Activated T-helper 1 cell treated with anti-CD3 and anti-CD28 coated beads, Interleukin-12 subunit alpha, Interleukin-12 subunit beta, Interleukin-2, Interleukin-4 antibody, amounts not matched to agents 30 ng/mL and 10 ng/mL and 1 ng/mL, durations not matched to agents 14 hours and 24 hours and 36 hours (primary cell): ENCODE measurements at places on chromosomes 1 and 21.

- no peak for DNase-seq
Observed at GRCh38 chr1:208000504-208000903, 89.6 kb upstream of the CD34 start.

DNA sequence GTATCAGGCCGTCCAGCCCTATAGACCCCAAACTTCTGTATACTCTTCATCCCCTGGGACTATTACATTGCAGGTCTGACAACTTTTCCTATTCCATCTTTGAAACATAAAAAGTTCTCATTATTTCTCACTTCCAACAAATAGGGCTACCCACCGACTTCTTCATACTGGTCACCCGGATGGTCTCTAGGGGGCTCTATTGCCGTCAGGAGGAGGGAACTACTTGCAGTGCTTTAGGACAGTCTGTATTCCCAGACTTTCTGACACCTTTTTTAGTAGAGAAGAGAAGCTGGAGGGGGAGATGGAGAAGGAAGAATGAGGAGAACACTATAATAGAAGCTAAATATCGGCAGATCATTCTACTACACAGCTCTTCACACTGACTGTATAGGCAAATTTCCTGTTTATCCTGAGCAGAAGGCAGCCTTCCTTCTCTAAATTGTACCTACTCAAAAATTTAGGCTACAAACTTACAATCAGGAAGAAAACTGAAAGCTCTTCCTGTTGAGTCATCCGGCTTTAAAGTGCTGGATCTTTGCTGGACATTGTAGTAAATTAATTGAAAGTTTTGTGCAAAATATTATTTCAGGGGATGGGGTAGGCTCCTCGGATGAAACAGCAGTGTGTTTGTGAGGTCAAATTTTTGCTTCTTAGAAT, 54.6 kb downstream of the CDC7 start:
- DNase-seq: no peak

- no peak for DNase-seq
Observed at GRCh38 chr1:101178341-101178687, 58.5 kb upstream of the S1PR1 start.

- no peak for DNase-seq
Observed at GRCh38 chr1:77350012-77350770, 68.4 kb downstream of the AK5 start.

DNA sequence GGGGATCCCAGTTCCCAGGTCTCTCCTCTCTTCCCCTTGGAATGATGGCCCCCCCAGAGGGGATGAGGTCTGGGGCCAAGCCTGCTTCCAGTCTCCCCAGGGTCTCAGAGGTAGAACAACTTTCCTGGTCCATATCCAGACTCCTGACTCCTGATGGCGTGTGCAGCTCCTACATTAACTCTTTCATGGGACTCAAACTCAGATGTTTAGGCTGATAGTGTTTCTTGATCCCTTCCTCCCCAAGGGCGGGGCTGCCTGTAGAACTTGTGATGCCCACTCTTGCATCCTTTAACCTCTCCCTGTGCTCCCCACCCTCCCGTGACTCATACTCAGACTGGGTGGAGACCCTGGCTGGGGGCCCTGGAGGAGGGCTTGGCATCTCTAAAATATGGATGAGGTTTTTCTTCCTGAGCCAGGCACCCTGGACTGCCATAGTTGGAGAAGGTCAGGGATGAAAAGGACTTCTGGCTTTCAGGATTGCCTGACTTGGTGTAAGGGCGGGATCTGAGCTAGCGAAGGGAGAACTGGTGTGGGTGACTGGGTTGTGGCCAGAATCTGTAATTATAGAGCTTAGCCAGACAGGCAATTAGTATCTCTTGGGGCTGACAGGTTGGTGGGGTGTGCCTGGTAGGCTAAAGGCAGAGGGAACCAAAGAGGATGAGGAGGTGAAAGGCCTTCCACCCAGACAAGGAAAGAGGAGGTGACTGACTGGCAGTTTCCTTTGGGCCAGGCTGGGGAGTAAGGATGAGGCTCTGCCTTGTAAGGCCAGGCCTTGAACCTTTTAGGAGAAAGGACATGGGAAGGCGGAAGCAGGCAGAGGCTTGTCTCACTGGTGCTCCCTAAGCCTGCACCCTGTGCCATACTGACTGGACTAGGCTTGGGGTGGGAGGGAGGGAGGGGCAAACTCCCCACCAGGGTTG, 1.5 kb downstream of the ATP8B2 start:
- DNase-seq: no peak

DNA sequence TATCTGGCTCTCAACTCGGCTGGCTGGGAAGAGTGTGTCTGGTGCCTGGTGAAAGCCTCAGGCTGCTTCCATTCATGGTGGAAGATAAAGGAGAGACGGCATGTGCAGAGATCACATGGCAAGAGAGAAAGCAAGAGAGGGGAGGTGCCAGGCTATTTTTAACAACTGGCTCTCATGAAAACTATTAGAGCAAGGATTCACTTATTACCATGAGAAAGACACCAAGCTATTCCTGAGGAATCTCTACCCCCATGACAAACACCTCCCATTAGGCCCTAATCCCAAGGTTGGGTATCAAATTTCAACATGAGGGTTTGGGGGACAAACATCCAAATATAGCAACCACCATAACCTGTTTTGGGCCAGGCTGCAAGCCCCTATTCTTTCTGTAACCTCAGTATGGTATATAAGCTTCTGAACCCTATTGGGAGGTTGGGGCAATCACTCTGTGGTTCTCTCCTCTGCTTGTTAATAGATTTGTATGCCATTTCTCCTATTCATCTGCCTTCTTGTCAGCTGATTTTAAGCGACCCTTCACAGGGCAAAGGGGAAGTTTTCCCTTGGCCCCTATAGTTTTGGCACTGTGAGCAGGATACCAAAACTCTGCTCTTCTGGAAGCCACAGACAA, 179.0 kb upstream of the TNR start:
- DNase-seq: no peak

GRCh38 chr1:23646091-23646490, 45.5 kb upstream of the RPL11 start:
- DNase-seq: no peak

DNA sequence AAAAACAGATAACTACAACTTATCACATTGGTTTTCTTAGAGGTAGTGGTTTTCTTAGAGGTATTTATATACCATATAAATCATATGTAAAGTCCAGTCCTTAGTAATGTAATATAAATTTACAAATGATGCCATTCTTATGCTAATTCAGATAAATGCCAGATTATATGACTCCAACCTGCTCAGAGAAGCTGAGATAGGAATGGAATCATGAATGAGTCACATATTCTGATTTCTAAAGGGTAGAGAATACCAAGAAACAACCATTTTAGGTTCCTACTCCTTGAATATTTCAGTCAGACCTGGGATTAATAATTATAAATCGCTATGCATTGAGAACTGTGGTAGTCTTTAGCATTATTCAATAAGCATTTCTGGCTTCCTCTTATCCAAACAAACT, 760.1 kb upstream of the NEGR1 start:
- no peak for DNase-seq

GRCh38 chr1:9746211-9746610, 77.6 kb downstream of the CLSTN1 start:
- DNase-seq: no peak

GRCh38 chr1:231660198-231660597, 33.6 kb downstream of the DISC1 start:
- DNase-seq: no peak
